ENCODE measurements at places on chromosomes 3 and 15. TPM values are rescaled to one million over a fixed set of nuclear protein-coding genes. Genes with fewer than 3 reads are reported as not detected.

GRCh38 chr15:72078887-72079286 lies 39.1 kb downstream of the MYO9A start:
- no peak for DNase-seq

DNA sequence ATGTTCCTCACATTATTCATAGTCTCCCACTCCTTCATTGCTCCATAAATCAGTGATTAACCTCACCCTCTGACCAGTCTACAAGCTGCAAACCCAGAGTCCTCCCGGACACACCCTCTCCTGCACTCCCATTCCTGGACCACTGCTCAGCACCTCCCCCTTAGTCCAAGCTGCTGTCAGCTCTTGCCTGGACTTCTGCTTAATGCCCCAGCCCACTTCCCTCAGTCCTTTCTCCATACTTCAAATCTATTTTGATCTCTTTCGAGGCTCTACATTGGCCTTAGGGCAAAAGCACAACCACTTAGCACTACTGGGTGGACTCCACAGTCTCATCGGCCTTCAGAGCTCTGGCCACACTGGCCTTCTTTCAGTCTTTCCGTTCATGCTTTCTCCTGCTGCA lies 79.4 kb upstream of the FAM98B start:
- no peak for DNase-seq

DNA sequence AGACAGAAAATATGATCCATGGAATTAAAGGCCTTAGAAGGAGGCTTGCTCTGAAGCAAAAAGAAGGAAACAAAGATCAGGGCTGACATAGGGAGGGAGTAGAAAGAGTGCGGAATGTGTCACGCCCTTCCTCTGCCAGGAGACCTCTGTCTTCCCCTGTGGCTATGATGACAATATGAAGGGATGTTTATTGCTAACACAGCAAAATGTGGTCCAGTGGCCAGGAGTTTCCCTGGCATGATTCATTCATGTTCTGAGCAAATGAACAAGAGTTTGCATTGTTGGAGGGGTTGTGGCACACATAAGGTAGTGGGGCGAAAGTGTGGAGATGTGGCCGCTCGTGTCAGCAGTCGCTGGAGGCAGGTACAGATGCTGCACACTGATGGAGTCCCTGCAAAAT lies 169.4 kb downstream of the SHQ1 start:
- DNase-seq = no peak

The PPP1R2 gene
- 72.6 TPM for total RNA-seq

The PGBD4 gene
- 2.9 TPM for total RNA-seq

GRCh38 chr3:52774901-52775864 lies 2.2 kb upstream of the ITIH1 start:
- DNase-seq = no peak

DNA sequence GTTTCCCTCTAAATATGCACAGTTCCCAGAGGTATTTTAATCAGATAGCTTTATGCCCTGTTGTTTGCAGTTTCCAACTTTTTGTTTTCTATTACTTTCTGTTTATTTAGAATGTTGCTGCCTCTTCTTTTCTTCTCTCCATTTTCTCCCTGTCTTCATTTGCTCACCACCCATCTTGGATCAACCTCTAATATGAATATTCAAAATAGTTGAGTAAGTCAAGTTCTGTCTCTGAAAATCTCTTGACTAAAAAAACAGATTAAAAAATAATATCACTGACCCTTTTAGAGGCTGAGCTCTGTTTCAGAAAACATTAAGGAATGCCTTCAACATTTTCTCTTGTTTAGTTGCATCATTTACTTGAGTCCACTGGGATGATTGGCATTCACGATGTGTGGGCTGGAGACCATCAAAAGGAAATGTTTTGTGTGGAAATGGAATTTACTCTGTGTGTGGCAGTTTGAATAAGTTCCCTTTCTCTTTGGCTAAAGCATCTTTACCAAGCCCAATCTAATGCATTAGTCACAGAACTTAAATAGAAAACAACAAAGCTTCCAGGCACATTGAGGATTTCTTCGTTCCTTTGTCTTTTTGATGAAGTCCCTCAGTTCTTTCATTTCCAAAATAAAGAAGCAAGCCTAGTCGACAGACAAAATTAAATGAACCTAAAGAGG lies 633.9 kb upstream of the TGFBR2 start:
- no peak for DNase-seq

The CRYBG3 gene
- 1.6 TPM for total RNA-seq

The IGSF10 gene
- not detected for total RNA-seq

DNA sequence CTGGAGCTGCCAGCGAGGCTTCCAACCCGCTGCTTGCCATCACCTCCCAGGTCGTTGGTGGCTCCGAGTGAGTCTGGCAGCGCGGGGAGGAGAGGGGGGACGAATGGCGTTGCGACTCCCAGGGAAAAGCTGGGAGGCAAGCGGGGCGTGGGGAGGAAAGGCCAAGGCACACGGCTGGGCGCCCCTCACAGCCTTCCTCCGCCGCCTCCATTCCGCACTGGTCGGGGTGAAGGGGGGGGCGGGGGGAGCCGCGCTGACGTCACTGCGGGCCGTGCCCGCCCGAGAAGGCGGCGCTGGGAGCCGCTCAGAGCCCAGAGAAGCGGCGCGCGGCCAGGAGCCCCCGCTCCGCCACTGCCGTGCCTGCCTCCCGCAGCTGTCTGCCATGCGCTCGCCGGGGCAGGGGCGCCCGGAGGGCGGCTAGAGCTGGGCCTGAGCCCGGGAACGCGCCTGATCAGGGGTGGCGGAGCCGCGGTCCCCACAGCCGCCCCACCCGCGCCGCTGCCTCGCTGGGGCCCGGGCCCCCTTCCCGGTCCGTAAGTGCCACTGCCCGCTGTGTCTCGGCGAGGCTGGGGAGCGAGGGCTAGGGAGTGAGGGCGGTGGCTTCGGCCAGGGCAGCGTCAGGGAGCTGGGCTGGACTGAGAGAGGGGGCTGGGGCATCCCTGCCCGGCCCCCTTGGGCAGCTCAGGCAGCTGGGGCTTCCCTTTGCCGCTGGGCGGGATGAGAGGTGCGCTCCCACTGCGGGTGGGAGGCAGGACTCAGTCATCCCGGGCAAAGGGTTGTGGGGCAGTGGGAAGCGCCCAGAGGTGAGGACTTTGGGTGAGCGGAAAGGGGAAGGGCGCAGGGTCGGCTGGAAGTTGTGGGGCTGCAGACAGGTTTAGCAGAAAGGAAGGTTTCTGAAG lies 27.8 kb upstream of the POLG start:
- no peak for DNase-seq

GRCh38 chr3:45082142-45082538 lies 56.0 kb downstream of the CLEC3B start:
- no peak for DNase-seq

The NFKBIZ gene
- total RNA-seq = 48.1 TPM

- no peak for DNase-seq
Observed at GRCh38 chr3:127746400-127747057, 73.8 kb downstream of the ABTB1 start.

GRCh38 chr3:127690823-127691452 lies 18.2 kb downstream of the ABTB1 start:
- no peak for DNase-seq

DNA sequence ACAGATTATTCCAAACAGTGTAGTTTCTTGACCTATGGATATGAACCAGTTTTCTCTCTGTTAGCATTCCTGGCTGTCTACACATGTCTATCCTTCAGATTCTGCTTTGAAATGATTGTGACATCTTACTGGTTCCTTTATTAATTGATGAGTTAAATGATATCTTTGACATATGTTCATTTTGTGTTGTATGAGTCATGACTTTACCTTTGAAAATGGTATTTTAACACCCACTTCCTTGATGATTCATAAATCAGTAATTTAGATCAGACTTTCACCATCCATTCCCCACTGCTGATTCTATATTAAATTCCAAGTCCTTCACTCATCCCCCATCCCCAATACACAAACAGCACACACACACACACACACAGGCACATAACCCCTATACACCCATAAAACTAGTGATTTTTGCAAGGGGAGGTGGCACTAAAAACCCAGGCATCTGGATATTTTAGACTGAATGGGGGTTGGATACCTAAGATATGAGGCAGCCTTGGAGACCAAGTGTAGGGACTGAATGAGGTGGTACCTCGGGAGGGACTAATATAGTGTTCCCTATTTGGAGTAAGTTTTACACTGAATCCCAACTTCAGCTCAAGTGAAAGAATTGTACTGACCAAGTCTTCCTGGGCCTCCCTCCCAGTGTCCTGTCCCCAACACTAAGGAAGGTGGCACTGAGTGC lies 9.7 kb downstream of the CCK start:
- DNase-seq = no peak

The MYL3 gene
- not detected for total RNA-seq

DNA sequence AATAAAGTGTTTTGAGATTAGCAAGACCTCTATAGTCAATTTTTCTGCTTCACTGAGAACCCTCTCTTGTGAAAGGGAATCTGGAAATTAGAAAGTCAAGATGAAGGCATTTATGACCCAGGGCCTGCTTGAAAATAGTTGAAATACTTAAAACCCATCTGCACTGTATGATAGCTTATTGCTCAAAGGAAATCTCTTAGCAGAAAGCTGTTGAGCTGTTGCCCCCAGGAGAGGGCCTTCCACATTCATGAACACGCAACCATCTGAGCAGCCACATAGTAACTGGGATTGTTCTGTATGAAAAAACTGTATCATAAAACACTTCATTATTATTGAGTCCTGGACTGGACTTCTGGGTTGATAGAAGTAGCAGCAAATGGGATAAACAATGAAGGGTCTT lies 106.4 kb upstream of the PTX3 start:
- DNase-seq = no peak

The ACKR2 gene
- 2.8 TPM for total RNA-seq

DNA sequence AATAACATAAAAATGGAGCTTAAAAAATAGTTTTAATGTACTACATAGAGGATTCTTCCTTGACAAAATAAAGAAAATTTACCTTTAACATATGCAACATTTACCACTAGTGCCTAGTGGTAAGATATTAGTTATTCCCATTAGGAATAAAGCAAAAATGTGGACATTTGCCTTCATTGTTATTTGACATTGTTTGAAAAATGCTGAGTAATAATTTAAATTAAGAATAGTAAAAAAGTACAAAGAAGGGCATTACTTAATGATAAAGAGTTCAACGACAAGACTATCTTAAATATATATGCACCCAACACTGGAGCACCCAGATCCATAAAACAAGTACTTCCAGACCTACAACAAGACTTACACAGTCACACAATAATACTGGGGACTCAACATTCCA lies 125.7 kb downstream of the POLR2M start:
- no peak for DNase-seq

- DNase-seq = peak; percentile 65
Observed at GRCh38 chr3:141913150-141913811, 36.8 kb downstream of the ATP1B3 start.

DNA sequence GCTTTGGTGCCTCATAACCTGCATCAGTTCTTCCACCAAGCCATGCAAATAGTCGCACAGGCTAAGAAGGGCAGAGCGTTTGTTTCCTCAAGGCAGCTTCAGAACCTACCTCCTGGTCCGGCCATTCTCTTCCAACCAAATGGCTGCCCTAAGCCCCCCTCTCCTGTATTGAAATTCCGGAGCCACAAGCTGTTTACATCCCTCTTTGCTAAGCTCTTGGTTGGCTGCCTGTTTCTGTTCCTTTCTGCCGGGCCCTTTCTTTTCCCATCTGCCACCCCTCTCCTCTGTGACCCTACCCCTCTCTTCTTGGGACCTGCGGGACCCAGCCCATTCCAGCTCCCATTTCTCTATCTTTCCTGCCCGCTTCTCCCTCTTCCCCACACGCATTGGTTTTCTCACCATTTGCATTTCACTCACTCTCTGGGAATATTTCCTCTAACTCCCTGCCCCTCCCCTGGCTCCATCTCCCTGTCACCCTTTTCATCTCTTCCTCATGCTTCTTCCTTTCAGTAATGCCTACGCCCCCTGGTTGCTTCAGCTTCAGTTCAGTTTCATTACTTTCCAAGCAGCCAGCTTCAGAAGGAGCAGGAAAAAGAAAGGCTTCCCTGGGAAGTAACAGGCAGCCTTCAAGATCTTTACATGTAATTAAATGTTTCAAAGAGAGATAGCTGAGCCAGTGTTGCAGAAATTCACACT lies 113.5 kb downstream of the RAB11A start:
- DNase-seq = no peak

GRCh38 chr3:165383381-165383780 lies 187.2 kb upstream of the SLITRK3 start:
- no peak for DNase-seq

GRCh38 chr15:78761020-78761419 lies 50.2 kb downstream of the ADAMTS7 start:
- no peak for DNase-seq

GRCh38 chr3:41290736-41291135 lies 91.4 kb downstream of the CTNNB1 start:
- DNase-seq = no peak

The FOXL2NB gene
- not detected for total RNA-seq

- no peak for DNase-seq
Observed at GRCh38 chr15:83496766-83497165, 49.6 kb downstream of the SH3GL3 start.

The TMEM45A gene
- total RNA-seq = 0.29 TPM

- DNase-seq = no peak
Observed at GRCh38 chr3:126895178-126896066, 87.5 kb upstream of the PLXNA1 start.
